ENCODE measurements at places on chromosomes 6 and 20. TPM values are rescaled to one million over a fixed set of nuclear protein-coding genes. Genes with fewer than 3 reads are reported as not detected.

Gene RAMACL
- 0.44 TPM for total RNA-seq

Gene BPI
- total RNA-seq = not detected

Gene IL17A
- not detected for total RNA-seq

Gene NPBWR2
- total RNA-seq = not detected

Gene MED23
- 40.3 TPM for total RNA-seq

Gene TINAG
- total RNA-seq = not detected

All from activated naive CD8-positive, alpha-beta T cell treated with anti-CD3 and anti-CD28 coated beads, Interleukin-2, amount 10 ng/mL, durations not matched to agents 7 days and 5 days (primary cell).